Vagina (tissue), 2 donors: ENCODE measurements at places on chromosomes 1 and 21. TPM values are rescaled to one million over a fixed set of nuclear protein-coding genes. Genes with fewer than 3 reads are reported as not detected.

DNA sequence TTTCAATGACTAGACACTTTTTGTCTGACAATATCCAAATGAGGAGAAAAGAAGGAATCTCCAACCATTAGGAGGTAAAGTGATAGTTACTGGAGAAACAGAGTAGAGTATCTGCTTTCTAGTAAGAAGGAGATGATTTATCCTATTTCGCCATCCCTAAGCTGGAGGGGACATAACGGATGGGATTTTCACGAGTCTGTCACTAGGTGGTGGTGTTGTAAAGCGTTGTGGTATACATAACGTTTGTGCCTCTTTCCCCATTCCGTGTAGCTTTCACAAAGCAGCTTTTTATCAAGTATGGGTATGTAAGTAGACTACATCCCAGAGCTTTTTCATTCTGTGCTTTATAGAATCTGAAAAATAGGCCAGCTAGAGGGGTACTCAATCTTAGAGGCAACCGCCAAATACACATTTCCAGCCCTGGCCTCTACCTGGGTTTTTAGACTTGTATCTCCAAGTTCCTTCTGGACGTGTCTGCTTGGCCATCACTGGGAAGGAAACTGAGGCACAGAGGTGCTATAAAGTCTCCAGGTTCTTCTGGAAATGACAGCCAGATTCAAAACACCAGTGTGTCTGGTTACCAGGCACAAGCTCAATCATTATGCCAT is 33.3 kb upstream of the FAM3B start:
- DNase-seq: no peak

- DNase-seq: no peak
These were observed 52.4 kb downstream of the CHD5 start for GRCh38 chr1:6127587-6128163.

GRCh38 chr1:54325703-54326461 is 80.3 kb downstream of the SSBP3 start:
- DNase-seq: no peak

DNA sequence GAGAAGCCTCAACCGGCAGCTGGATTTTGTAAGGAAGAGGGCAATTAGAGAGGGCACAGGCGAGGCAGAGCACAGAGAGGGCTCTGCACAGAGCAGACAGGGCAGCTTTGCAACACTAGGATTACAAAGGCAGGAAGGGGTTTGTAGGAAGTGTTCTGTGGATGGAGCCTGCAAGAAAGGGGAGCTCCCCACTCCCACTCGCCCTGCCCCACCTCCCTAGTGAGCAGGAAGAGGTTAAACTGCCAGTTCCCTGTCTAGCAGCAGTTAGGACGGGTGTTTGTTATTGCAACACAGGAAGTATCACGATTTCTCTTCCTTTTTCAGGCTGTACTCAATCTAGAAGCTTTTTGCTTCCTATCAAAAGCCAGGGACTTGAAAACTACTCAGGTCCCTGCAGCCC is 63.3 kb upstream of the LRRC8D start:
- DNase-seq: no peak

DNA sequence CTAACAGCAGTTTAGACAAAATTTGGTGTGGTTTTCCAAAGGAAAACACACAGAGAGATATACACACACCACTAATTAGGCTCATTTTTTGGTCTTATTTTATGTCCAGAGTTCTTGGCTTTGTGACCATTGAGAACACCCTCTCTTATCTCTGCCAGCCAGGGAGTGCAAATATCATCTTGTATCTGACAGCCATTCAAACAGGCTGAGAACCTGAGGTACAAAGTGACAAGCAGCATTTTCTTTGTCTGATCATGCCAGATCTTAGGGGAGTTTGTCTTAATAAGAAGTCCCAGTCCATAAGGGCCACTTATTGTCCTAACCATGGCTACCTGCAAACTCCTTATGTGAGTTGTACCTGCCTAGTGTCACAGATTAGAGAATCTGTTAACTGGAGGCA is 1165.2 kb downstream of the BRINP3 start:
- no peak for DNase-seq

- no peak for DNase-seq
These were observed 53.9 kb downstream of the PRSS38 start for GRCh38 chr1:227869279-227869842.

- DNase-seq: no peak
These were observed 7.5 kb upstream of the IGSF5 start for GRCh38 chr21:39737376-39738000.

DNA sequence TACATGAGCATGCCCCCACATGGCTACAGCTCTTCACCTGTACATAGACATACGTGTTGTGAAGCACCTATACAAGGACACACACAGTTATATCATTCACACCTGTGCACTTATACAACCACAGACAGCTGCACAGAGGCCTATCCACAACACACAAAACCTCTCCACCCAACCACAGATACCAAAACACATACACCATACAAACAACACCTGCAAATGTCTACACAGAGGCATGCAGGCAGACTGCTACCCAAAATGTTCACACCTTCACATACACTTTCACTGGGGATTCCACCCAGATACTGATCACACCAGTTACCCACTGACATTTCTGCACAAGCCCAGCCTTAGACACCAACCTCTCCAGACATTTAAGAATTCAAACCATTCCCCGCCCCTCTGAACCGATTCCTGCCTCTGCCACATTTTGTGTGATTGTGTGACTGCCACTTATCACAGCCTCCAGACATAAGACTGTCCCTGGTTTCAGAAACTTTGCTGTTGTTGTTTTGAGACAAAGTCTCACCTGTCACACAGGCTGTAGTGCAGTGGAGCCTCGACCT is 2.0 kb downstream of the C1orf232 start:
- DNase-seq: no peak

DNA sequence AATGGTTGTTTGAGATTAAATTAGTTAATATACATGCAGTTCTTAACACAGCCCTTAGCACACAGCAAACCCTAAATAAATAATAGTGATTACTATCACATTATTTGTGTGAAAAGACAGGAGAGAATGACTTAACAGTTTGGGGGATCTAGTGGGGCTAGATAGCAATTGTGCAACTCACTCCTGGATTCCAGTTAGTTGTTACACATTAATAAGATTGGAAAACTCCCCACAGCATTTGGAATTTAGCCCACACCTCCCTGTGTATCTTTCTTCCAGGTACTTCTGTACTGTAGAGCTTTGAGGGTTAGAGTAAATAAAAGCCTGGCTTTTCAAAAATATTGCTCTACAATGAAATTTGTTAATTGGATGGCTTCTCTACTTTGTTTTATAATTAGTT is 93.2 kb downstream of the KCTD3 start:
- DNase-seq: no peak

DNA sequence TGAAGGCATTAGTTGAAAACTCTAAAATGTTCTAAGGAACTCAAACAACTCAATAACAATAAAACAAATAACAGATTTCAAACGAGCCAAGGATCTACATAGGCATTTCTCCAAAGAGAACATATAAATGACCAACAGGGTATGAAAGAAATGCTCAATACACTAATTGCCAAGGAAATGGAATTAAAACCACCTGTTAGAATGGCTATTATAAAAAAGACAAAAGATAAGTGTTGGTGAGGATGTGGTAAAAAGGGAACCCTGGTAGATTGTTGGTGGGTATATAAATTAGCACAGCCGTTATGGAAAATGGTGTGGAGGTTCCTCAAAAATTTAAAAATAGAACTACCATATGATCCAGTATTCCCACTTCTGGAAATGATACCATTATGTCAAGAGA is 9.1 kb upstream of the VAV3 start:
- DNase-seq: no peak

DNA sequence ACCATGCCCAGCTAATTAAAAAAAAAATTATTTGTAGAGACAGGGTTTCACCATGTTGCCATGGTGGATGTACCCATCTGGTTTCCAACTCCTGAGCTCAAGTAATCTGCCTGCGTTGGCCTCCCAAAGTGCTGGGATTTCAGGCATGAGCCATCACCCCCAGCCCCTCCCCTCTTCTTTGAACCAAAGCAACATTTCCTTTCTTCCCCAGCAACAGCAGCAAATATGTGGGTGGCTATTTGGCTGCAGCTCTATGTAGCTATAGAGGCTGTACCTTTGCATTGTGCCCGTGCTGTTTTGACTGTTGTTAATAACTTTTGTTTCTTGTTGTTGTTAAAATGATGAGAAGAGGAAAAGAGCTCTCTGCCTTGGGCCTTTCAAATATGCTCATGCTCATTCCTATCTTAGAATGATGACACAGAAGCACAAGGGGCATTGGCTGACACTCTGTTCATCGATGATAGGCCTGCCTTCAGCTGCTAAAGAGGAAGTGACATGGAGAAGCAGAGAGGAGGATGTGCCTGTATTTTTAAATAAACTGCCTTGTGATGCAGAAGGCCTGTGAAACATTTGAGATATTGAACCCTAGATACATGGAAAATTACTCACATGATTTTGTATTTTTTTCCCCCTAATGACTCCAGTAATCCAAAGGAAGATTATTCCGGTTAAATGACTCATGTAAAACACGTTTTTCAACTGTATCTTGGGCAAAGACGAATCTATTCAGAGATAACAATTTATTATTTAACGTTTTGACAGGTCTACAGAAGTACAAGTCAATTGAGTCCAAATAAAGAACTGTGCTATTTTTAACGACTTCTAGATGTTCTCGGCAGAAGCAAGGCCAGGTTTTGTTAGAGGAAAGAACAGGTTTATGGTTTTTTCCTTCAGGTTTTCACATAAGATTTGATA is 20.5 kb upstream of the XPR1 start:
- no peak for DNase-seq

DNA sequence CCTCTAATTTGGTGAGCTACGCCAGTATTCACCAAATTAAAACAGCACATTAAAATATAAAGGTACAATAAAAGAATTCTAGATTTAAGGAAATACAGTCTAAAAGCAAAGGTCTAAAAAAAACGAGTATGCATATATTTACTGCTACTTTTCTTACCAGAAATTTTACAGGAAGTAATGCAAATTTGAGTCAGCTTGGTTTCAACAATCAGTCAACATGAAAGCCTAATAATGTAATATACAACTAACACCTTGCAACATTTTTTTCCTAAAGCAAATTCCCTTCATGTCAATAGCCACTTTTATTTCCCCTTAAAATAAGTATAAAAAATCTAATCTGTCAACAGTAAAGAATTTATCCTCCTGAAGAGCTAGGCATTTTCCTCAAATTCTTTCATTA is 11.9 kb downstream of the PTP4A2 start:
- DNase-seq: no peak

GRCh38 chr1:3992103-3992556 is 92.1 kb upstream of the C1orf174 start:
- DNase-seq: no peak

- no peak for DNase-seq
These were observed 390 bp downstream of the ZFP69B start for GRCh38 chr1:40450495-40451237.

- no peak for DNase-seq
These were observed 811.3 kb upstream of the ADGRL2 start for GRCh38 chr1:80989455-80989854.

DNA sequence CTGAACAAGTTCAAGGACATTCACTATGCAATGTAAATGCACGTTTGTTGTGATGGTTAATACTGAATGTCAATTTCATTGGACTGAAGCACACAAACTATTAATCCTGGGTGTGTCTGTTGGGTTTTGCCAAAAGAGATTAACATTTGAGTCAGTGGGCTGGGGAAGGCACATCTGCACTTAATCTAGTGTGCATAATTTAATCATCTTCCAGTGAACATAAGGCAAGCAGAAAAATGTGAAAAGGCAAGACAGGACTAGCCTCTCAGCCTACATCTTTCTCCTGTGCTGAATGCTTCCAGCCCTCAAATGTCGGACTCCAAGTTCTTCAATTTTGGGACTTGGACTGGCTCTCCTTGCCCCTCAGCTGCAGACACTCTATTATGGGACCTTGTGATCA is 40.1 kb downstream of the PRPF38A start:
- DNase-seq: no peak

DNA sequence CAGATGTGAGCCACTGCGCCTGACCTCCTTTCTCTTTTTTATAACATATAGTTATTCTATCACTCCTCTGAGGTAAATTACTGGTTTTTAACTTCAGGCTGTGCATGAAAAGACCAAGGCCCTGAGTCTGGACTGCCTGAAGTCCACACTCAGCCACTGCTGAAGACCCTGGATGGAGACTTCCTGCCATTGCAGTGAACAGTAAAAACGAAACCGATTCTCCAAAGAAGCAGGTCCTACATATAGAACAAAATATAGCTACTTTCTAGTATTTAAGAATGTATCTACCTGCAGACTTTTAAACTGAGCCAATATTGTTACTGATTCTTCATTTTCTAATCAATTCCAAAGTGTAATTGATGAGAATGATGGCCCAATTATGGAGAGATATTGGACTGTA is 232.8 kb downstream of the CHRM3 start:
- no peak for DNase-seq

GRCh38 chr21:18369115-18369514 is 34.5 kb downstream of the TMPRSS15 start:
- DNase-seq: no peak

DNA sequence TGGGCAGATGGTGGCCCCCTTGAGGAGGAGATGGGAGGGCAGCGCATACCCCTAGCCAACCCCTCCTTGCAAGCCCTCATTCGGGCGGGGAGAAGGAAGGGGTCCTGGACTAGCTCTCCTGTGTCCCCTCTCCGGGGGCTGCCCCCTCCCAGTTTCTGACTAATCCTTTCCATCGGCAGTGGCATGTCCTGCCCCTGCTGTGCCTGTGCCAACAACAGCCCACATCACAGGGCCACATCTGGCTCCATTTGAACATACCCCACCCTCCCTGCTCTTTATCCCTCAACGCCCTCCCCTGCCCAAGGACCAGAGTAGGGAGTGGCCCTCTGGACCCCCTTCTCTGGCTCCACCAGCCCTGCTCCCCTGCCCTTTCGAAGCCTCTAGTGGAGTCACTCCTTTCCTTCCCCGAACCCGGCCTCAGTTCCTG is 11.0 kb upstream of the LMNA start:
- DNase-seq: no peak

DNA sequence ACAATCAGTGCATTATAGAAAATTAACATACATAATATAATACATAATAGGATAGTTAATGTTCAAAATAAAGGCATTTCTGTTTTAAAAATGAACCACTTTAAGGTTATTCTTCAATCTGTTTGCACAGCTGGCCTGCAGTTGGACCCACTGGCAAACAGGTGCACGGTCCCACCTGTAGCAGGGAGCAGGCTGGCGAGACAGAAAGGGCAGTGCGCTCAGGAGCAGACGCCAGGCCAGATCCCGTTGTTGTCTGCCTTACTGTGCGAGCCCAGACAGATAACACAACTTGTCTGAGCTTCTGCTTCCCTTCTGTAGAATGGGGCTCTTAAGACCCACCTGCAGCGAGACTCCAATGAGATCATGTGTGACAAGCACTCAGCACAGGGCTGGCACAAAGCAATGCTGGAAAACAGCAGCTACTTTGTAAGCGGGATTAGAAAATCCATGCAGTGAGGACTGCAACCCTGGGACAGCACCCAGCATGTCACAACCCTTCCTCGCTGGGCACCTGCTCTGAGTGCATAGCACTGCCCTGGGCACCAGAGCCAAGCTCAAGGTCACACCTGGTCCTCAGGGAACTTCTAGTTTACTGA is 33.5 kb downstream of the VPS26C start:
- DNase-seq: no peak

- no peak for DNase-seq
These were observed 4.2 kb upstream of the PFKL start for GRCh38 chr21:44295646-44296045.

FBLIM1 gene
- 45.2 TPM for total RNA-seq

HPCAL4 gene
- total RNA-seq: 0.49 TPM

FGR gene
- 18.4 TPM for total RNA-seq

RAB3B gene
- total RNA-seq: 2.0 TPM

BRWD1 gene
- total RNA-seq: 62.1 TPM

OR10Z1 gene
- not detected for total RNA-seq

VPS13D gene
- total RNA-seq: 88.9 TPM

PERM1 gene
- not detected for total RNA-seq

SLC44A5 gene
- 1.2 TPM for total RNA-seq
